Immature natural killer cell (primary cell): ENCODE measurements at places on chromosomes 12 and 14. TPM values are rescaled to one million over a fixed set of nuclear protein-coding genes. Genes with fewer than 3 reads are reported as not detected.

Gene KLRC1
- polyA plus RNA-seq = 200 TPM

DNA sequence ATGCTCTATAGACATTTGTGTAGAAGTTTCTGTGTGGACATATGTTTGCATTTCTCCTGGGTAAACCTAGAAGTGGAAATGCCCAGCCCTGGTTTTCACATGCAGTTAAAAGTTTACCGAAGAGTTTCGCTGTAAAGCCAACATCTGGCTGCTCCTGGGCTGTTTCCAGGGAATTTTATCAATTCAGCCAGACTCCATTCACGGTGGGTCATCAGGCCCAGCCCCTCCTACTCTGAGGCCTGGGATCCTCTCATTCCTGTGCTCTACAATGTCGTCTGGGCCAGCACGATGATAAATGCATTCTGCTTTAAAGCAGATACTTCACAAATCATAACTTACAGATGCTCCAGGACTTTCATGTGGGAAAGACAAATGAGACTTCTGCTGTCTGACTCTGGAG lies 7.1 kb downstream of the NUAK1 start:
- DNase-seq = no peak

GRCh38 chr14:89336338-89336737 lies 80.7 kb downstream of the FOXN3 start:
- no peak for DNase-seq

- no peak for DNase-seq
Measured at GRCh38 chr12:125104982-125105381, 39.7 kb downstream of the AACS start.

DNA sequence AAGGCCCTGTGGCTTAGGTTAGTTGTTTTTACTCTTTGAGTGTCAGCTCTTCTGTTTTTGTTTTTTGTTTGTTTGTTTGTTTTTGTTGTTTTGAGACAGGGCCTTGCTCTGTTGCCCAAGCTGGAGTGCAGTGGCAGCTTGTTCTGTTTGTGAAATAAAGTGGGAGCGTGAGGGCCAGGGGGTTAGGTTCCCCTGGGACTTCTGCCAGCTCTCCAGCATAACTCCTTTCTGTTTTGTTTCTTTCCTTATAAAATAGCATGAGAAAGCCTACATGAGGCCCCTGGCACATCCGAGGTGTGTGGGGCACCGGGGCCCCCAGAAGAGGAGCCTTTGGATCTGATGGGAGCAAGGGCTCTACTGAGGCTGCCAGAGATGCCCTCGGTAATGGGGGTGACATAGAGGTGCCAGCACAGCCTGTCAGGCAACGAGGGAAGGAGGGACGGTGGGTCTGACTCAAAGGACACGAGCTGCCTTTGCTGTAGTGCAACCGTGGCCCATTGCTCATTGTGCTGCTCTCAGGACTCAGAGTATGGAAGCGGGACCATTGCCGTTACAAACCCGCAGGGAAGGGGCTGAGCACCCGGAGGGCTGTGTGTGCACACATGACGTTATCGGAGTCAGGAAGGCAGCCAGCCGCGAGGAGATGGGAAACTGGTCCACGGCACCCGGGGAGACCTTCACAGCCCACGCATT lies 9.1 kb upstream of the SERPINA11 start:
- DNase-seq = no peak
